Airway epithelial cell (primary cell): ENCODE measurements at places on chromosomes 12 and 14. TPM values are rescaled to one million over a fixed set of nuclear protein-coding genes. Genes with fewer than 3 reads are reported as not detected.

LRP1-AS gene
- not detected in 2 replicates for total RNA-seq

KLRB1 gene
- not detected in 2 replicates for total RNA-seq

YY1 gene
- total RNA-seq: 33.1 and 39.4 TPM in 2 replicates

KRT6C gene
- total RNA-seq: 220 and 261 TPM in 2 replicates

CLEC4C gene
- not detected in 2 replicates for total RNA-seq

OVCH1 gene
- not detected in 2 replicates for total RNA-seq

FITM1 gene
- not detected in 2 replicates for total RNA-seq

PCK2 gene
- 15.0 and 15.2 TPM in 2 replicates for total RNA-seq

ANO2 gene
- total RNA-seq: 0.07 TPM in 1 of 2 replicates, not detected in the other

TSPAN19 gene
- total RNA-seq: 0.21 TPM in 1 of 2 replicates, not detected in the other

SVOP gene
- not detected in 2 replicates for total RNA-seq
